ENCODE measurements at places on chromosomes 3 and 15. TPM values are rescaled to one million over a fixed set of nuclear protein-coding genes. Genes with fewer than 3 reads are reported as not detected.

Gene ATP6V1A
- 11.5 TPM for total RNA-seq

Gene PSTPIP1
- total RNA-seq: 1.3 TPM

Gene CLDN18
- not detected for total RNA-seq

GRCh38 chr3:194871864-194872668 is 186.4 kb downstream of the FAM43A start:
- H3K27ac ChIP-seq: peak overlapping the region; percentile 45
- DNase-seq: no peak
- peaks cover 4% of the 10 kb centered on the region for H3K4me1 ChIP-seq
- no peaks in the 10 kb centered on the region for H3K27me3 ChIP-seq

DNA sequence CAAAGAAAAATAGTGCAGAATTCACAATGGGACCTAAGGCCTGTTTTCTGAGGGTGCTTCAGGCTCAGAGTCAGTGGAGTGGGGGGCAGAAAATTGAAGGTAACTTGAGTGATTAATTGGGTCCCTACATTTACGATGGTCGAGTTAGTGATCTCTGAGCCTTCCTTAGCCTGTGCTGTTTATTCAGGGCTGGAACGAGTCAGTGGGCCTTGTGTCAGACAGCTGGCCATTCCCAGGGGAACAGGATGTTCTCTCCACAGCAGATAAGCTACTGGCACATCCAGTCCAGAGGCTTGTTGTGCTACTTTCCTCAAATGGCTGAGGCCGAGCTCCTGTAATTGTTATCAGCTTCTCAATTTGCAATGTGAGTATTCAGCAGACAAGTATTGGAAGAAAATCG is 29.2 kb upstream of the CNTN3 start:
- no peaks in the 10 kb centered on the region for H3K36me3 ChIP-seq
- H3K27me3 ChIP-seq: no peaks in the 10 kb centered on the region
- no peak overlapping the region for H3K4me3 ChIP-seq
- DNase-seq: peak; percentile 70
- H3K27ac ChIP-seq: no peak overlapping the region

- no peaks in the 10 kb centered on the region for H3K4me1 ChIP-seq
- no peak for DNase-seq
- no peak overlapping the region for H3K27ac ChIP-seq
- no peaks in the 10 kb centered on the region for H3K27me3 ChIP-seq
- no peaks in the 10 kb centered on the region for H3K36me3 ChIP-seq
Observed at GRCh38 chr3:162729686-162730085, 1233.1 kb downstream of the OTOL1 start.

DNA sequence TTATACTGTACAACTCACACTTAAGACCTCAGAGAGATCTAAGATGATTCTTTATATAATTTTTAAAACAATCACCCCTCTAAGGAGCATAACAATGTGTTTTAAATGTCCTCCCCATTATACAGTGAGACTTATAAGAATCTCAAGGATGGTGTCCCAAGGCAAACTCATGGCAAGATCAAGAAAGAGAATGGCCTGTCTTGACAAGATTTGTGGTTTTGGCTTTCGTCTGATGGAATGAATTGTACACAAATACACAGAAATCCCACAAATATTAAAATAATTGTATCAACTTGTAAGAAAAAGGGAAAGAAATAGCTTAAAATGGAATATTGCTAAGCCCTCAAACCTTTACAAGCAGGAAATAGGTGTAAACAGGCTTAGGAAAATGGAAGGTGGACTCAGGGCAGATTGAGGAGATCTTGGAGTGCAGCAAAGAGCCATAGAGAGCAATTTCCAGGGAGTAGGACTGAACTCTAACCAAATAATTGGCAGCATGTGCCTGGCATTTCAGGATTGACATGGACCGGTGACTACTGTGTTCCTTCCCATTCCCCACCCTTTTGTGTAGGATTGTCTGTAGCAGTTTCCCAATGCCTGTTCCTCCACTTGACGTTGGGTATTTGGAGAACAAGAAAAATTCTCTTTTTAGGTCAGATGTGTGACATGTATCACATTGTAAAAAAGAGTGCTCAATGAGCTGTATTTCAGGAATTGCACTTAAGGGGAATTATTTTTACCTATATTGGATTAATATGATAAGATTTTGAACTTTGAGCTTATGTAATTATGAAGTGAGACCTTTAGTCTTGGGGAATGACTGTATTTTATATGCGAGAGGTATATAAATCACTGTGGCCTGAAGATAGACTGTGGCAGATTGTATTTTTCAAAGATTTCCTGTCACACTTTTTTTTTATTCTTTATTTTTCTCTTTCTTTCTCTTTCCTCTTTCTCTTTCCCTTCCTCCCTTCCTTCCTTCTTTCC is 317.8 kb upstream of the SLITRK3 start:
- no peaks in the 10 kb centered on the region for H3K27me3 ChIP-seq
- H3K27ac ChIP-seq: no peak overlapping the region
- no peaks in the 10 kb centered on the region for H3K36me3 ChIP-seq
- DNase-seq: no peak
- H3K4me3 ChIP-seq: no peak overlapping the region
- no peaks in the 10 kb centered on the region for H3K4me1 ChIP-seq

DNA sequence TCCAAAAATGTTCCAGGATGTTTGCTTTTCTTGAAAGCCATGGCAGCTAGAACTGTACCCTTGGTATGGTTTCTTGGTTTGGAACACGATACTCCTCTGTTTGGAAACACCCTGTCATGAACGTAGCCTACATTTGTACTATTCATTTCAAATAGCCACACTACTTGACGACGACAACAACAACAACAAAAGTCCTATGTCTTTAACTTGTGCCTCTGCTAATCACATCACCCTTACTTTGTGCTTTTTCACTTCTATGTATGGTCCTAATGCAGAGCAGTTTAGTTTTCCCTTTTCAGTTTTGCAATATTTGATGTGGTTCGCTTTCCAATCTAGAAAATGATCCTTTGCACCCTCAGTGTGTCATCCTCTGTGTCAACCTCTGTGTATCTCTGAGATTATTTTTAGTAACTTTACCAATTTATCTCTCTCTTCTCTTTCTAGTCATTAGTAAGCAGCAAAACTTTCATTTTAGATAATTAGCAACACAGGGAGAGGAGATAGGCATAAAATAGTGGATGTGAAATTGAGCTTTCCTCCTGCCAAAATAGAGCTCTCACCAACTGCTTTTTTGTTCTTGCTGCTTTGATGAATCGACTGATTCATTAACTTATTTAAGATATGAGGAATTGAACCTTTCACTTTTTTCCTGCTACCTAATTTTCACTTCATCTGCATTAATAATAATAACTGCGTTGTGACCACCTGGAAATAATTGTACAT is 44.1 kb upstream of the TP63 start:
- H3K27ac ChIP-seq: no peak overlapping the region
- no peaks in the 10 kb centered on the region for H3K27me3 ChIP-seq
- no peaks in the 10 kb centered on the region for H3K4me1 ChIP-seq
- no peak for DNase-seq
- no peak overlapping the region for H3K4me3 ChIP-seq
- no peaks in the 10 kb centered on the region for H3K36me3 ChIP-seq

All from uterus (tissue), 4 donors.